ENCODE measurements at places on chromosomes 13 and 19.

GRCh38 chr19:19276386-19276785 lies 3.3 kb upstream of the TM6SF2 start:
- no peak for DNase-seq

DNA sequence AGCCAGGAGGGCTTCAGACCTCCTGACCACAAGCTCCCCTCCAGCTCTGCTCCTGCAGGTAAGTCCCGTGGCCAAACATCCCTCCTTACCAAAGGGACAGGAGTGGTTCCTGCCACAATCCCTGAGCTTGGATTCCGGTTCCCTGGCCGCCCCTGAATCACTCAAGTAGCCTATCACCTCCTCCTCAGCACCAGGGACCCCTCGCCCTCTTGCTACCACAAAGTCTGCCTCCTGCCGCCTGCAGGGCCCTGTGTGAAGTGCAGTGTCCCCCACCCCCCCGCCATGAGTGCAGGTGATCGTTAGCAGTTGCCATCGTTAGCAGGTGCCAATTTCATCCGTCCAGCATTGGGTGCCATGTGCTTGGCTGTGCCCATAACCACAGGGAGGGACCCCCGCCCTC lies 40.8 kb upstream of the RANBP3 start:
- DNase-seq = no peak

DNA sequence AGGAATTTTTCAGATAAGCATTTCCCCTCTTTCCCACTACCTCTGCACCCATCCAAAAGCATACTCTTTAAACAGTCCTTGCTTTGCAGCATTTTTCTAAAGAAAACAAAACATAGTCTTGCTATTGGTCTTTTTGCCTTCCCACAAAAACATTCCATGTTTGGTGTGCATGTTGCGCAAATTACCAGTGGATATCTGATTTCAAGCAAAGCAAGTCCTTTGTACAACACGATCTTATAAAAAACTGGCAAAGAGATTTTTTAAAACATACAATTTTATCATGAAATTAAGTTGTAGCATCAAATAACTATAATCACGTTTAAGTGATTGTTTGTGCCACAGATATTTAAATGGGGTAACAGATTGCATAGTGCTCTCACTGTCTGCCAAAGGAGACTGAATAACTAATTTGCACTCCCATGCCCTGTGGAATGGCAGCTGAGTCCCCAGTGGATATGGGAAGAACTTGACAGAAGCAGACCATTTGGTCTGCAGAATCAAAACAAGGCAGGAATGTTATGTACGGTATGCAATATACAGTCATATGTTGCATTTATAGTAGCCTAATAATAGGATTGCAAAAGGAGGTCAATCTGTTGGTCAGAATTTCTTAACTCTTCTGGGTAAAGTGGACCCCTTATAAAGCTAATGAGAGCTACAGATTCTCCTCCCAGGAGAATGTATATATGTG lies 285.7 kb downstream of the TBC1D4 start:
- no peak for DNase-seq

DNA sequence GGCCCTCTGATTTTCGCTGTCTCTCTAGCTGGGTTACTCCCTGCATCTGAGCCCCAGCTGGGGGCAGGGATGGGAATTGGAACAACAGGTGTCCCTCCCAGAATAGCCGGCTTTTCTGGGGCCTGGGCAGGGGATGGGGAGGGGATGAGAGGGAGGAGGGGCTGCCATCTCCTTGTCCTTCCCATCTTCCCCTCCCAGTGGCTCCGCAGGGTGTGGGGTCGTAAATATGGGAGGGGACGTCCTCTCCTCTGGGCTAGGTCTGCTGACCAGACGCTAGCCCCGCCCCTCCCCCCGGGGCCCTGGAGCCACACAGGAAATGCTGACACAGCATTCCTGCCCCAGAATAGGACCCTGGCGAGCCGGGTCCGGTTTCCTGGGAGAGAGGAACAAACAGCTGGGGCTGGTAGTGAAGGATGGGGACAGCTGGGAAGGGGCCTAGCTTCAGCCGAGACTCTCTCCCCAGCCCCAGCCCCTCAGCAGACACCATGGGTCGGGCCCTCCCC lies 1.1 kb downstream of the RYR1 start:
- DNase-seq = no peak

- DNase-seq = no peak
Observed at GRCh38 chr13:45859705-45860104, 8.2 kb upstream of the SIAH3 start.

- no peak for DNase-seq
Observed at GRCh38 chr13:94120878-94121277, 358.6 kb downstream of the DCT start.

DNA sequence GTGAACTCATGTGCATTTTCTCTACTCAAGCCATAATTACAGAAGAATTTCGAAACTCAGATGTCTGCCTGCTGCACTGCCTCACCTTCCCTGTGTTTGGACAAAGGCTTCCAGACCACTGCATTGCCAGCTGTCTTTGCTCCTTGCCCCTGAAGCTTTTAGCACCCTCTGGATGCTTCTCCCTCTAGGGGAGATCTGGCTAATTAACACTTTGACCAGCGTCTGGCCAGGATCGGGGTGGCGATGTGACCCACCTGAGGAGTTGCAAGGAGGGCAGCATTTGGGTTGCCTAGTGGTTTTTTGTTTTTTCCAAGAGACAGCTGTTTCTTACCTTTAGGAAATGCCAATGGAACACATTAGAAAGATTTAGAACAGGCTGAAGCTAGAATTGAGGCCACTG lies 127.7 kb upstream of the ZNF536 start:
- DNase-seq = no peak

DNA sequence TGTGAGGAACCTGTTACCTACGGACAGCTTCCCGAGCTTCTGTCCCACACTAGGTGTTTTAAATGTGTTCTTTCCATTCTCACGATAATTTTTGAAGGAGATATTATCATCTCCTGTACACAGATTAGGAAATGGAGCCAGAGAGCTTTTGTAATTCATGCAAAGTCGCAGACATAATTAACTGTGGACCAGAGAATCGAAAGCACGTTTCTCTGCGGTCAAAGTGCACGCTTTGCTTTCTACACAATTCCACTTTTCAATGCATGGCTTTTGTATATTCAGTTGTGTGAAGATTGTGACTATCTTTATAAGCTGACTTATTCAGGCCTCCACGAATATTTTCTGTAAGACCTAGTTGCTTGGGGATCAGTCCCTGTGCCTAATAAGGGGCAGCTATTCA lies 81.7 kb upstream of the SLC10A2 start:
- DNase-seq = no peak

DNA sequence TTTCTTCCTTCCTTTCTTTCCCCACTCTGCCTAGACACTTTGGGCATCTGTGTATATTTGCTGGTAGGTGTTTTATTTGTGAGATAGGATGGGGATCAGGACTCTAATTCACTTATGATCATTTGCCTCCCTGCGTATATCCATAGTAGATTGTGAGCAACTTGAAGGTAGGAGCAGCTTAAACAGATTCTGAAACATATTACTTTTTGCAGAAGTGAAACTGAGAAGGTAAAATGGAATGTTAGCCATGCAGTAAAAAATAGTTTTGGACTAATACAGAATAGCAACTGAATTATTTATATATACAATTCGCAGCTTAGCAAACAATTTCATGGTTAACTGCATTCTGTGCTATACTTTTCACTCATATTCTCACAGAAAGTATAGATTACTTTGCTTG lies 38.7 kb downstream of the RNF6 start:
- DNase-seq = no peak

DNA sequence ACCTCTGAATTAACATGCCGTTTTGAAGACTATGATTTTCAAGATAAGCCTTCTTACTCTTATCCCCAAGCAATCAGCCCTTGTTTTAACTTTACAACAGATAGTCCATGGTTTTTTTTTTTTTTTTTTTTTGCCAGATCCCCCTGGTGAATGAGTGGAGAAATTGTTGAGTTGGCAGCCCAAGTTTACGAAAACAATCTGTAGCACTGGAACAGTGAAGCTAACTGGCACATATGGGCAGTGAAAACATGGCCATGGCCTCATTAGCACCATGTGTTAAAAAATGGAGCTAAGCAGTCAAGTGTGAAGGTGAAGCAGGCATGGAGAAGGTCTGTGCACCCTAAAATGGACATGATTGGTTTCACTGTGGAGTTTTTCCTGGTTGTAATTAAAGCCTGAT lies 812.1 kb upstream of the MIR17HG start:
- no peak for DNase-seq

GRCh38 chr19:10708291-10708690 lies 7.1 kb downstream of the QTRT1 start:
- DNase-seq = no peak

DNA sequence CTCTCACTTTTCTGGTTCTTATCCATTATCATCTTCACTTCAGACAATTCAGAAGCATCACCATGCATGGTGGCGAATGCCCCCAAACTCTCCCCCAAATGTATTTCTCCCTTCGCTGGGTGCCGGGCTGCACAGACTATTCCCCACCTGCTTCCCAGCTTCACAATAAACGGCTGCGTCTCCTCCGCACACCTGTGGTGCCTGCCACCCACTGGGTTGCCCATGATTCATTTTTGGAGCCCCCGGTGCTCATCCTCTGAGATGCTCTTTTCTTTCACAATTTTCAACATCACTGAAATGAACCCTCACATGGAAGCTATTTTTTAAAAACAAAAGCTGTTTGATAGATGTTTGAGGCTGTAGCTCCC lies 2.8 kb upstream of the F10 start:
- no peak for DNase-seq

Measured in NCI-H748 treated with DMSO at 0.1 percent for 48 hours (cell line).